ENCODE measurements at places on chromosomes 11 and 22.

- DNase-seq: no peak
These were observed 7.4 kb downstream of the ARHGEF17 start for GRCh38 chr11:73315293-73316020.

- DNase-seq: no peak
These were observed 22.9 kb upstream of the MUC5B start for GRCh38 chr11:1199751-1200610.

DNA sequence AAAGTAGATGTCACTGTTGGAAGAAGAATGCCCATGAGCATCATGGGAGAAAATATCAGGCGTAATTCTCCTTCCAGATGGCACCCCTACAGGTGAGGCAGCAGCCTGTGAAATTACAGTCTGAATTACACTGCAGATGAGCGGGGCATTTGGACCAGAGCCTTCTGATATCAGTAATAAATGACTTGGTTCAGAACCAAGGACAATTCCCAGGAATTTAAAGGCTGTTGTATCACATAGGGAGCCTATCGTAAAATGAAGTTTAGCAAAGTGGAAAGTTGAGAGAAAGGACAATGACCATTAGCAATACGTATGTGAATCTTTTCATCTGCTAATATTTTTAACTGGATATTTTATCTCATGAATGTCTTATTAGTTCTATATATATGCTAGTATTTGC lies 61.3 kb downstream of the PRMT3 start:
- no peak for DNase-seq

DNA sequence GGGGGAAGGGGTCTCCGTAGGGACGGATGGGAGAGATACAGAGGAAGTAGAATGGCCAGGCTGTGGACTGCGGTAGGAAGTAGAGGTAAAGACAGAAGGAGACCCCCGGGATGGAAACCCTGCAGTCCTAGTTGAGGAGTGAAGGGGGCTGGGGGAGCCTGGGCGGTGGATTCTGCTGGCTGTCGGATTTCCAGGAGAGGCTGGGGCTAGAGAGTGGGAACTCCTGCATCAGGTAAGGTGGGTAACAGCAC lies 727 bp upstream of the SCARF2 start:
- DNase-seq: no peak

- DNase-seq: no peak
These were observed 89.5 kb downstream of the TRMU start for GRCh38 chr22:46425016-46425415.

- DNase-seq: no peak
These were observed 318.3 kb upstream of the MTNR1B start for GRCh38 chr11:92651159-92651558.

GRCh38 chr11:43833657-43834073 lies 47.0 kb upstream of the ALKBH3 start:
- no peak for DNase-seq

- DNase-seq: no peak
These were observed 48.9 kb downstream of the ST14 start for GRCh38 chr11:130208241-130209127.

DNA sequence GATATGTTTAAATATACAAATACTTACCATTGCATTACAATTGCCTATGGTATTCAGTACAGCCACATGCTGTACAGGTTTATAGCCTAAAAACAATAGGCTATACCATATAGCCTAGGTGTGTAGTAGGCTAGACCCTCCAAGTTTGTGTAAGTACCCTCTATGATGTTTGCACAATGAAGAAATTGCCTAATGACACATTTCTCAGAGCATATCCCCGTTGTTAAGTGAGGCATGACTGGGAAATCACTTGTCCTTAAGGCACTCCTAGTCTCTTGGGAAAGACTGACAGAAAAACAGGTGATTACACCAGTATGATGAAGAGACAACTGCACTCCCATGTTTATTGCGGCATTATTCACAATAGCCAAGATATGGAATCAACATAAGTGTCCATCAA lies 187.2 kb downstream of the SPON1 start:
- DNase-seq: no peak

- no peak for DNase-seq
These were observed 129.7 kb downstream of the LDLRAD3 start for GRCh38 chr11:36073411-36074203.

DNA sequence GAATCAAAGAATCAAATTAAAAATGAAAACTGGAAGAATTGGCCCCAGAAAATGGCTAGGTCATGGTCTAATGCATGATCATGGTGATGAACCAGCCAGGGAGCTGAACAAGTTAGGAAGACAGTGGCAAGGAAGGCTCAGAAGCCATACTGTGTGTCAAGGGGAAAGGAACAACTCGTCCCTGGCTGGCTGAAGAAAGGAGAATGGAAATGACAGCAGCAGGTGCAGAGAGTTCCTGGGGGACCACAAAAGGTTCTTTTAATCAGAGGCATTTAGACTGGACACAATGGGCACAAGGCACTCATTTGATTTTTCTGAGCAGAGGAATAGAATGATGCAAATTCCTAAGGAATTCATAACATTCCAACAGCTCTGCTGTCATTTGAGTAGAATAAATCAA lies 209.9 kb downstream of the LARGE1 start:
- DNase-seq: no peak

- no peak for DNase-seq
These were observed 123.8 kb downstream of the CD44 start for GRCh38 chr11:35262735-35263134.

DNA sequence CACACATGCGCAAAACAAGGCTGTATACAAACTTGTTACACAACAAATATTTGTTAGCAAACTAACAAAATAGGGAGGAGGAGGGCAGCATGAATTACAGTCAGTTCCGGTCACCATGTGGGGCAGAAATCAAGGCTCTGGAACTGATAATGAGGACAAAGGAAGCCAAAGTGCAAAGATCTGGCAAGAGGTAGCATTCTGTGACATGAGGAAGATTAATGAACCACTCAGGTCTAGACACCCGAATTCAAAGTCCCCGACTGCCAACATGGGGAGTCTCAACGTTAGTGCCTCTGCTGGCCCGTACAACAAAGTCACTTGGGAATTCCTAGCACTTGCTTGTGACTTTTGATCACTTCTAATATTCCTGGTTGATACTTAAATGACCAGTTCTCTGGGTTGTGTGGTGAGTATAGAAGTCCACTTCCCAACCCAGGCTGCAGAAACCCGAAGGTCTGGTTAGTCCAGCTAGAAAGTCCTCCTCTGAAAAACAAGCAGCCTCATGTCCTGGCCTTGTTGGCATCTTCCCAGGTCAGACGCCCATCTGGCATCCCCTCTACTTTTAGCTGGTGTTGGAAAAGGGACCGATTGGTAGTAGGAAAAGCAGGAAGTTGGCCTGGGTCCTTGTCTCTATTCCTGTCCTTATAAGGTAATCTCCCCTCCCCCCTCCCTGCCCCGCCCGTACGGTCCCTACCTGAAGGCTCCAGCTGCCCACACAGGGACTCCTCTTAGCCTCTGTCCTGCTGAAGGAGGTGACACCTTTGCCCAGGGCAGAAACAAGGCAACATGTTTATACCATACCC lies 1.6 kb downstream of the SUN2 start:
- no peak for DNase-seq

DNA sequence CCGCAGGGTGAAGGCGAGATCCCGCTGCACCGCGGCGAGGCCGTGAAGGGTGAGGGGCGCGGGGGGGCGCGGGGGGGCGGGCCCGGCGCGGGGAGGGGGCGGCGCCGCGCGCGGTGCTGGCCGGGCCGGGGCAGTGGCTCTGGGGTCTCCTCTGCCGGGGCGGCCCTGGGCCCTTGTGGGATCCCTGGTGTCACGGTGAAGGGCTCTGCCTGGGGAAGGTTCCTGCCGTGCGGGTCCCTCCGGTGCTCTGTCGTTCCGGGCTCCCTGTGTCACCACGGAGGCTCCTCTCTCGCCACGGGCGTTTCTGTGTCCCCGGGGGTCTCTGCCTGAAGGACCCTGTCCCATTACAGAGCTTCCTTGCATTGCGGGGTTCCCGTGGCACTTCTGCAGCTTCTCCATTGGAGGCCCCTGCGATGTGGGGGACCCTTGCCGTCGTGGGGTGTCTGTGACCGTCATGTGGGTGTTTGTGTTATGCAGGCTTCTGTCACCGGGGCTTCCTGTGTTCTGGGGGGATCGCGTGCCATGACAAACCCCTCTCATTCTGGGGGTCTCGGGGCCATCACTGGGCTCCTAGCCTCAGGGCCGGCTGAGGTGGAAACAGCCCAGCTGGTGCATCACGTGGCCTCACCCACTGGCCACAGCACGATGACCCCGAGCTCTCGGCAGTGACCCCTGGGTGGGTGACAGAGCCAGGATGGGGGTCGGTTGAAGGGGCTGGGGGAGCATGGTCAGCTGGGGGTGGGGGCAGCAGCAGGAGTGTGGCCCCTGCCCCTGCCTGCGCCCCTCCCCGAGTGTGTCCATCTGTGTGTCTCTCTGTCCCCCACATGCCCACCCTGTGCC lies 25.3 kb downstream of the SHANK3 start:
- DNase-seq: no peak

GRCh38 chr11:33480626-33481025 lies 220.0 kb downstream of the C11orf91 start:
- no peak for DNase-seq

GRCh38 chr22:21591695-21592094 lies 24.2 kb downstream of the UBE2L3 start:
- no peak for DNase-seq

- DNase-seq: no peak
These were observed 150.0 kb downstream of the SHANK2 start for GRCh38 chr11:71102251-71102995.

GRCh38 chr11:116792144-116792868 lies 627 bp upstream of the APOA5 start:
- no peak for DNase-seq

DNA sequence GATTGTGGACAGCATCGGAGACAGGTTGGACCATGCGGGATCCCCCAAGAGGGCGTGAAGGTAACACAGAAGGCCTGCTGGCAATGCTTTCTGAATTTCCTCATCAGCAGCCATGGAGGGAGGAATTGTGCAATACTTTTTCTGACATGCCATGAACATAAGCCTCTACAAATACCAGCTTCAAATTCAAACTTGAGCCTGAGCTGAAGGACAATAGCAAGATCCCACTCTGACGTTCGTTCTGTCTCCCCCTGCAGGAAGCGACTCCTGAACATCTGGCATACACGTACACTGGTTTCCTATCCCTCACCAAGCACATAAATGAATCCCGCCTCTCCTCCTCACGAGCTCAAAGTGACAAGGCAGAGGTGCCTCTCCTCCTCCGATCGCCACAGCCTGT lies 312.2 kb downstream of the BRD1 start:
- DNase-seq: no peak

GRCh38 chr11:11243590-11244469 lies 109.2 kb downstream of the CSNK2A3 start:
- DNase-seq: no peak

- no peak for DNase-seq
These were observed 49.7 kb upstream of the TOP3B start for GRCh38 chr22:22032099-22032905.
